ENCODE measurements at places on chromosomes 4 and X. TPM values are rescaled to one million over a fixed set of nuclear protein-coding genes. Genes with fewer than 3 reads are reported as not detected.

Gene PDZD4
- total RNA-seq, result 23.9 TPM

Gene IKBKG
- 15.5 TPM for total RNA-seq

Gene CENPVL3
- total RNA-seq, result 2.9 TPM

Gene ATP1B4
- not detected for total RNA-seq

Gene UNC5C
- 20.5 TPM for total RNA-seq

Gene PCDH18
- total RNA-seq, result 91.8 TPM

Gene EXOC1L
- not detected for total RNA-seq

Gene C4orf54
- not detected for total RNA-seq

Gene OTC
- 3.2 TPM for total RNA-seq

Gene SHROOM3
- 32.1 TPM for total RNA-seq

Gene STOX2
- 16.6 TPM for total RNA-seq

Gene ALB
- 196 TPM for total RNA-seq

Gene PLP2
- 28.2 TPM for total RNA-seq

Gene SERPINA7
- not detected for total RNA-seq

Gene IL21
- total RNA-seq, result not detected

Gene TLR1
- total RNA-seq, result 0.36 TPM

Gene UGT2A1
- not detected for total RNA-seq

Gene TEC
- 1.8 TPM for total RNA-seq

Gene CPE
- 149 TPM for total RNA-seq

Gene NKAP
- total RNA-seq, result 9.1 TPM

Gene ARHGAP36
- total RNA-seq, result 1.6 TPM

Gene RAB9B
- total RNA-seq, result 2.8 TPM

Gene USP53
- 29.0 TPM for total RNA-seq

Gene NPNT
- total RNA-seq, result 23.2 TPM

Gene USP27X
- 7.8 TPM for total RNA-seq

Gene PCSK1N
- 109 TPM for total RNA-seq

Gene VSIG4
- total RNA-seq, result not detected

Gene DUSP9
- total RNA-seq, result 9.5 TPM

Gene DMP1
- not detected for total RNA-seq

Gene HSFX1
- total RNA-seq, result 1.00 TPM

Gene CCDC120
- 48.6 TPM for total RNA-seq

Gene GUCY1A1
- total RNA-seq, result 6.2 TPM

Gene AMTN
- not detected for total RNA-seq

Gene AFAP1
- 36.6 TPM for total RNA-seq

Gene PPP2R2C
- total RNA-seq, result 10.8 TPM

Gene IDUA
- 20.7 TPM for total RNA-seq

Gene KIF4A
- total RNA-seq, result 29.8 TPM

Gene CLDN34
- total RNA-seq, result 0.86 TPM

Gene PLK4
- total RNA-seq, result 28.3 TPM

Gene ENAM
- 0.41 TPM for total RNA-seq

Gene SLIT2
- 7.4 TPM for total RNA-seq

Gene ASMT
- not detected for total RNA-seq

Gene GAGE12F
- total RNA-seq, result not detected

Gene SCML2
- total RNA-seq, result 2.5 TPM

Gene CXCR3
- total RNA-seq, result not detected

Gene AKAP4
- not detected for total RNA-seq

Gene KANTR
- 6.1 TPM for total RNA-seq

Gene DDIT4L
- total RNA-seq, result 5.7 TPM

Gene PAGE1
- not detected for total RNA-seq

Gene PPA2
- 88.9 TPM for total RNA-seq

Gene STPG2
- total RNA-seq, result 0.52 TPM

Gene LONRF3
- total RNA-seq, result 1.5 TPM

Gene RADX
- total RNA-seq, result 5.3 TPM

Gene NSG1
- total RNA-seq, result 71.9 TPM

Gene TLL1
- total RNA-seq, result 0.48 TPM

Gene TEX11
- total RNA-seq, result not detected

Gene UGT2B15
- 2.0 TPM for total RNA-seq

Gene HEPH
- 41.4 TPM for total RNA-seq

Gene BST1
- 3.4 TPM for total RNA-seq
